ENCODE measurements at places on chromosomes 5 and 9.

DNA sequence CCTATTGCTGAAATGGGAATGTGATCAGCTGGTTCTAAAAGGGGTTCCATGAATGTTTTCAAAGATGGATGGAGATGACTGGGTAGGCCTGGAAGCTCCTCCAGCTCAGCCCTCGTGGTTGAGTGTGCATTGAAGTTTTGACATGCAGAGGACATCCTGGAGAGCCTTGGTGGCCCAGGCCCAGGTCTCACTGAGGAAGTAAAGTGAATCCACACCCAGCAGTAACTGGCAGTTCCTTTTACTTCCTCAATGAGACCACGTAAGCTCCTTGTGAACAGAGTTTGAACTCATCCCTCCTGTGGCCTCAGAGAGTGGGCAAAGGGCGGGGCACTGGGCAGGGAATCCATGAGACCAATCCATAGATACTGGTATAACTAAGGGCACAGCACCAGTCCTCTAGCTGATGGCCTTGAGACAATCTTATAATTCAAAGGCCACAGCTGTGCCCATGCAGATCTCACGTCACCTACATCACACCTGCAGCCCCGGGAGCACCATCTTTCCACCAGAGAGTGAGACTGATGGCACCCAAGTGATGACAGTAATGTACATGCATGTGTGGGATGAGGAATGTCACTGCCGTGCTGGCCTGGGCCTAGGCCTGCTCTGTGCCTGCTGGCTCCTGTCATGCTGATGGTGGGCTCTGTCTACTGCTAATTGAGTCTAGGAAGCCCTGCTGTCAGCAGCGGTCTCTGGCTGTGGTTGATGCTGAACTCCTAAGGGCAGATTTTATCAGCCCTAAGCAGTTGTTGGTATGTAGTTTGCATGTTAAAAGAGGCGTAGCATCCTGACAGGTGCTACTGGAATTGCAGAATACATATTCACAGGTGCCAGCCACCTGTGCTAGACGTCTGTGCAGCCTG is 257.8 kb downstream of the FSTL4 start:
- no peak for DNase-seq

GRCh38 chr5:115456056-115456455 is 88.5 kb downstream of the FEM1C start:
- no peak for DNase-seq

DNA sequence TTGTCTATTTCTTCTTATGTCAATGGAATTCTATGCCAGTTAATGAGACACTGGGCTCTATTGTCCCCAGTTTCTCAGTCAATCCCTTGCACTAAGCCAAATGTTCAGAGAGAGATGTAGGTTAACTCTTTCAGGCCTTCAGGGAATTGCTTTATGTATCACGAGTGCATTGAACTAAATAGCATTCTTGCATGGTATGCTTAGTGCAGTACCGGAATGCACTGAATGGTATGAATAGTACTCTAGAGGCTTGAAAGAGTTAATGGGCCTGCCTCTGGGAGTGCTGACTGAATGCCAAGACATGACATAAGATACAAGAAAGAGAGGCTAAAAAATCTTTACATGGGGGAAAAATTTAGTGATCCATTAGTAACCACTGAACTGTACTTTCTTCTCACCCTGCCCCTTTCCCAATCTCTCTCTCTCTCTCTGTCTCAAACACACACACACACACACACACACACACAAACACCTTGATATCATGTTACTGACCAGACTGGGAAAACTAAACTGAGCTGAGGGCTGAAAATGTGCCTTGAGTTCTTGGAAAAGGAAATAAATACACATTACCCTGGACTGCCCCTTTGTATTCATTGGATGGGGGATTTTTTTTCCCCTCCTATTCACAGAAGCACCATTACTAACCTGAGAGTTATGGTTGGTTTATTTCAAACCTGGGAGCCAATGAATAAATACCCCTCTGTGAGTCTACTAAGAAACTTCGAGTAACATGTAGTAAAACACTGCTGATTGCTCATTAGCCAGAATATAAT is 35.4 kb upstream of the TMC1 start:
- no peak for DNase-seq

DNA sequence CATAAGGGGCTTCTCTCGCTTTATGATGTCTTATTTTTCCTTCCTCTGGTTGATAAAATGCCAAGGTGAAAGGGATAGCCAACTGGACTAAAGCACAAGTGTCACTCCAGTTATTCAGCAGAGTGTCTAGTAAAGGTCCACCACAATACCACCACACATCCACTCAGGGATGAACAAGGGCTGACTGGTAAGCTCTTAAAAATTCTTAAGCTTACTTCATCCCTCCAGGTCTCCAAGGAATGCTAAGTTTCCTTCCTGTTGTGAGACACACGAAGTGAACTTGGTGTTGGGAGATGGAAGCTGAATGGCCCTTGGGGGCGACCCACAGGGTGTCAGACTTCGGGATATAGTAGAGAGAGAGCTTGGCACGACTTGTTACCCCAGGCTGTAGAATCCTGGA is 3.2 kb upstream of the HMGCS1 start:
- DNase-seq, result no peak

DNA sequence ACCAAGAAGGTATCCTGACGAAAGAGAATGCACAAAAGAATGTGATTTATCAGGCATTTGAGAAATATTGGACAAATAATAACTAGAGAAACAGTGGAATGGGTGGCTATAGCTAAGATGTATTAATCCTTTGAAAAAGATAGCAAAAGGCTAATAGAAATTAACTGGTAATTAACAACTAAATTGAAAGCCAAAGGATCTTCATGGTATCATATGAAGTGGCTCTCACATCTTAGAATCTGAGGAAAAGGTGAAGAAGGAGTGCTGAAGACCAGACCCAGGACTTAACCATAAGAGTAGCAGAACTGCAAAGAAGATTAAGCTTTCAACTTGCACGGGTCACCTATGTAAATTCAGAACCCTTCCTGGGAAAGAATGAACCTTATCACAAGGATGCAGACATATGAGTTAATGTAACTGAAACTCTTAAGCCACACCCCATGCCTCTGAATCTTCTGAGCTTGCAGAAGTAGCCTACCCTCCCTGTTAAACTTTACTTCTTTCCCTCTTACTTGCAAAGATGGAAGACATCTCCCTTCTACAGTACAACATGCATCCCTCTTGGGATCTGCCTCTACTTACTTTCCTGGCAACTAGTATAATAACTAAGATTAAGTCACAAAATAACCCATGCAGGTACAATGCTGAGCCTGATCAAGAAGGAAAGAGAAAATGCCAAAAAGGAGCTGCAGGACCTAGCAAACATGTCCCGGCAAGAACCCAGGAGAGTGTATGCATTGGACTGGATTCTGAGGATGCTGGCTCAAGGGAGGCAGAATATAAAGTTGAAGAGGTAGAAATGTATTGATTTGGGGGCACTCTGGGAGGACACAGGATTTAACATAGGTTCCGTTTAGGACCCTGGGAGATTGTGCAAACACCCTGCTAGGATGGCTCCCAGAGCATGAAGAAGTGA is 395.5 kb upstream of the SLC30A5 start:
- DNase-seq, result no peak

DNA sequence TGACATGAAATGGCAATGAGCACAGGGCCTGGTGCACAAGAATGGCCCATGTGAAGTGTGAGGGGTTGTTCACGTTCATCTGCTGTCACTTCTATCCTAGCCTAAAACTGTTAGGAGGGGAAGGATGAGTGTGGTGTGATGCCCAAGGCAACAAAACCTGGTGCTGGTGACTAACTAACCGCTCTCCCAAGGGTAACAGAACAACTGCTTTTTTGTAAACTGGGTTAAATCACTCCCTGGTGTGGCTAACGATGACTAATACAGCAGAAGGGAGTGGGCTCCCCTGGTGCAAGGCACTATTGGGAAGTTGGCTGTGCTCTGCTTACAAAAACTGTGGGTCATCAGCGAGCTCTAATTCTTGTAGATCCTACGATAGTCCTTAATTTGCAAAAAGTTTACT is 103.2 kb upstream of the VCAN start:
- no peak for DNase-seq

GRCh38 chr5:53025487-53025886 is 36.3 kb downstream of the ITGA2 start:
- no peak for DNase-seq

GRCh38 chr5:169581580-169582227 is 1.9 kb upstream of the SPDL1 start:
- no peak for DNase-seq

- DNase-seq, result no peak
Observed at GRCh38 chr5:62977661-62978060, 399.0 kb downstream of the LRRC70 start.

DNA sequence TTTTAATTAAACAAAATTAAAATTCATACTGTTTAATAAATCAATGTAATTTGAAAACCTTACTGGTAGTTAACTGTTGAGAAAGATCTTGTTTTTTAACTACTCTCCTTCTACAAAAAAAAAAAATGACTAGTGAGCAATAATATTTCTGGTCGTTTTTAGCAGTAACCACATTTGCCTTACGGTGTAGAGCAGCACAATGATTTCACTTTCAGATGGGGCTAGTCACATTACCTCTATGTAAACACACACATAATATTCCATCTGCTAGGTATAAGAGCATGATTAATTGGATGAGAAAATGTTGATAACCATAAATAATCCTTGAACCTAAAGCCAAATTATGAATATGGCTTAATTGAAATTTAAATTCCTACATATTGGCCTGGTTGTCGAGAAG is 198.1 kb downstream of the CHSY3 start:
- DNase-seq, result no peak

DNA sequence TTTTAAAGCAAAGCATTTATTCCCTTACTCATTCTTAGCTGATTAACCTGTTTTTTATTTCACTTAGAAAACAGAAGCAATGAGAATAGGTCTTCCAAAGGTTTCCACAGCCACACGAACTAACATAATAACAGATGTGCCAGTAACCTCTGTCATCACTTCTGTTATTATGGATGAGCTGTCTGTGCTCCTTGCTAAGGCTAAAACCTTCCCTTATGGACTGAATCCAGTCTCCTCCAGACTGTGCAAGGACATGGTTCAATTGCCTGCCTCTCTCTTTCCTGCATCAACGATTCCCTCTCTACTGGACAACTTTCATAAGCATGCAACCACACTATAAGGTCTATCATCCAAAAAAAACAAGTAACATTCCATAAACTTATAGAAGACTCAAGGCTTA is 1446.2 kb downstream of the MAT2B start:
- DNase-seq, result no peak
